ENCODE measurements at places on chromosomes 2 and 18.

DNA sequence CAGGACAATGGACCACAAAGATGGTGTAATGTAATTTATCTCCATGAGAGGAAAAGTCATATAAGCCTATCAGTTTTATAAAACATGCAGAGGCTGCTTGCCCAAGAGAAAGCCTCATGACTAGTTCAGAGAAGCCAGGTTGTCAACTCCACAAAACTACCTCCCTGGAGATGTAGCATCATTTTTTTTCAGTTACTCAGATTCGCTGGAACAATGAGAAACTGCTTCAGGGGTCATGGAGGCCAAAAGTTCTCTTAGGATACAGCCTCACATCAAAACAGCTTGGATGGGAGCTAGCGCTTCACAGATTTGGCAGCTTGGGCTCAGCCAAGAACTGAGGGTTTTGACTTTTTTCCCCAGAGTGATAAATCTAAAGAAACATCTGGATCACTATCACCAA lies 263.5 kb downstream of the INSIG2 start:
- no peak for DNase-seq

DNA sequence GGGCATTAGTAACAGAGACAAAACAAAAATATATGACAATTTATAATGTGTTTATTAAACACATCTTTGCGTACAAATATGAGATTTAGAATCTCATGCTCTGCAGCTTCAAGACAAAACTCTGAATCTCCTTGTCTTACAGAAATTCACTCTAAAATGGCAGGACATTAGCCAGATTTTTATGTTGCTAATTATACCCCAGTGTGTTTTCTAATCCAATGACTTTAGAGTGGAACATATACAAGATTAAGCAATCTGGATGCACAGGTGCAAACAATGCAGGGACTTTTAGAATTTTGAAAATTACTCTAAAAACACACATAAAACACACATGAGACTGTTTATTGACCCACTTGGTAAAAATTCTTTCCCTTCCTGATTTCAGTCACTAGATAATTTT lies 85.9 kb downstream of the CALCRL start:
- DNase-seq = no peak

DNA sequence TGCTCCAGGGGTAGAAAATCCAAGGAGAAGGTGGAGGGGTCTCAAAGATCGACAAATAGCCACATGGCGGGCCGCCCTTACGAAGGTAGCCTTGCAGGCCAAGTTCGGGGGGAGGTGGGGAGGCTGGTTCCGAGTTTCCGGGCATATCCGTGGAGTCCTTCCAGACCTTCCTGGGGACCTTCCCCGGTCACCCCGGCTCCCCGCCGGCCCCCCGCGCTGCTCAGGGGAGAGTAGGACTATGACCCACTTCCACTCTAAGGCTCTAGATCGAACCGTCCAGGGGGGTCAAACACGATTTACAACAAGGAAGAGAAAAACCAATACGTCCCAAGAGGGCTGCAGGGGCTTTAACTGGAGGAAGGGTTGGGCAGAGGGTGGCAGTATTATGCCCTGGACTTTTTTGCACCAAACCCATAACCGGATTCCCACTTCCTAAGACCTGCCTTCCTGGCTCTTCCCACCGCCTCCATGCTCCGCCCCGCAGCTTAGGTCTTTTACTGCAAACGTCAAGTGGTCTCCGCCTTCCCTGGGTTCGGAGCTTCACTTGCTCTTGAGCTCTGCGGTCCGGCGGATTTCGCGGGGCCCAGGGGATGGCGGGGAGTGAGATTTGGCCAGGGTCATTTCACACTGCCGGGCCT lies 779 bp upstream of the LYPD6 start:
- DNase-seq = peak; percentile 13

GRCh38 chr2:236171181-236171679 lies 3.0 kb upstream of the GBX2 start:
- no peak for DNase-seq

DNA sequence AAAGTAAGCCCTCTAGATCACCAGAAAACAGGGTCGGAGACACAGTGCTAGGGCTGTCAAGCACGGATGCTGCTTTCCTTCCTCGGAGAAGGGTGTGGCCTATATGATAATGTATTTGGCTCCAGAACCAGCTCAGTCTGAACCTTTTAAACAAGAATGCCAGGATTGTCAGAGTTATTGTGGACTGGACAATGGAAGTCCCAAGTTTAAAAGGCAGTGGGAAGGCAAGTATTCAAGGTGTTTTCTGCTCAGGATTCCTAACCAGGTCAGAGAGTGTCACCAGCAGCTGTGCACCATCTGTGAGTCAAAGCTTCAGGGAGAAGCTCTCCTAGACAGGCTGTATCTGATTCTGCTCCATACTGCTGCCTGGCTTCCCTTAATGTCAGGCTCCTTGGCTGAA lies 94.8 kb downstream of the SPOPL start:
- no peak for DNase-seq

DNA sequence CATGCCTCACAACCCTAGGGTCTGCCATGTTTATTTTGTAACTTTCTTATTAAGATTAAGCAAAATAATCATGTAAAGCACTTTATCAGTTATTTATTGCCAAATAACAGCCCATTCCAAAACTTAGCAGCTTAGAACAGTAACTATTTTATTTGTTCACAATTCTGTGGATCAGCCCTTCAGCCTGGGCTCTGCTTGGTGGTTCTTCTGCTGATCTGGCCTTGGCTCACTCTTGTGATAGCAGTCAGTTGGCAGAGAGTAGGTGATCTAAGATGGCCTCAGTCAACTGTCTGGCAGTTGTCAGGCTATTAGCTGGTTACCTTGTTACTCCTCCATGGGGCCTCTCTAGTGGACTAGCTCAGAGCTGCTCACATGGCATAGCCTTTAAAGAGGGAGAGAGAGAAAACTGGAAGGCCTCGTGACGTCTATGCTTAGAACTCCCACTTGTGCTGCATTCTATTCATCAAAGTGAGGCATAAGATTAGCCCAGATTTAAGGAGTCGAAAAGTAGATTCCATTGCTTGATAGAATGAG lies 54.3 kb downstream of the PLCL1 start:
- no peak for DNase-seq

GRCh38 chr2:148209603-148210002 lies 188.7 kb downstream of the MBD5 start:
- DNase-seq = no peak

GRCh38 chr18:29892960-29893558 lies 1149.5 kb downstream of the DSC3 start:
- no peak for DNase-seq

GRCh38 chr2:168346725-168347477 lies 99.5 kb upstream of the STK39 start:
- DNase-seq = peak; percentile 59

DNA sequence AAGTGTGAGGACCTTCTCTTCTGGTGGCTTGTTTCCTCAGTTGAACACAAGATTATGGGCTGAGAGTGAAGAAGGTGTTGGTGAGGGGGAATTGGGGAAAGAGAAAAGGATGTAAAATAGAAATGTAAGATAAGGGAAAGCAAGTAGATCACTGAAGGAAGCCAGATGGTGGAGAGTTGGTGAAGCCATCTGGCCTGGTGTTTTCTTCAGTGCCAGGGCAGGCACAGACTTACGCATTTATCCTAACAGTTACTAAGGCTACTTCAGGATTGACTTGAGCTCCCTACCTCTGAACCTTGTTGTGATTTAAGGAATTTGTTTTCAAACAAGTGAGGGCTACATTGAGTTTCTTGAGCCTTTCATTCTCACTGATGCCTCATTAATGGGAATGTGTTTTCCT lies 113.8 kb downstream of the GALNT1 start:
- DNase-seq = no peak

- DNase-seq = no peak
Observed at GRCh38 chr2:150274108-150274507, 213.4 kb downstream of the RND3 start.

DNA sequence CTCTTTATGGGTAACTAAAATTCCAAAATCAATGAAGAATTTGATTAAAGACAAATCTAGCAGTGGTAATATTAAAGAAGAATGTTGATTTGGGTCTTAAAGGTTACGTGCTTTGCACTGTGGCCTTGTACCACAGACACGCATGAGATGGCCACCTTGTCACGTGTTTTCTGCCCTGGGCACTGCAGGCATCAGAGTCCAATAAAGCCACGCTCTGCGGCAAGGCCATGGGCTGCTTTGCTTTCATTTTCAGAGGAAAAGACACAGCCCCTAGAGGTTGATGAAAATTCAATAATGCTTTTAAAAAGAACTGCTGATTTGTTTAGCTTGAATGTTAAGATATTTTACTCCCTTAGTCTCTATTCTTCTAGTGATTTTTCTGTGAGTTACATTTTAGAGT lies 30.4 kb downstream of the AOX1 start:
- no peak for DNase-seq

DNA sequence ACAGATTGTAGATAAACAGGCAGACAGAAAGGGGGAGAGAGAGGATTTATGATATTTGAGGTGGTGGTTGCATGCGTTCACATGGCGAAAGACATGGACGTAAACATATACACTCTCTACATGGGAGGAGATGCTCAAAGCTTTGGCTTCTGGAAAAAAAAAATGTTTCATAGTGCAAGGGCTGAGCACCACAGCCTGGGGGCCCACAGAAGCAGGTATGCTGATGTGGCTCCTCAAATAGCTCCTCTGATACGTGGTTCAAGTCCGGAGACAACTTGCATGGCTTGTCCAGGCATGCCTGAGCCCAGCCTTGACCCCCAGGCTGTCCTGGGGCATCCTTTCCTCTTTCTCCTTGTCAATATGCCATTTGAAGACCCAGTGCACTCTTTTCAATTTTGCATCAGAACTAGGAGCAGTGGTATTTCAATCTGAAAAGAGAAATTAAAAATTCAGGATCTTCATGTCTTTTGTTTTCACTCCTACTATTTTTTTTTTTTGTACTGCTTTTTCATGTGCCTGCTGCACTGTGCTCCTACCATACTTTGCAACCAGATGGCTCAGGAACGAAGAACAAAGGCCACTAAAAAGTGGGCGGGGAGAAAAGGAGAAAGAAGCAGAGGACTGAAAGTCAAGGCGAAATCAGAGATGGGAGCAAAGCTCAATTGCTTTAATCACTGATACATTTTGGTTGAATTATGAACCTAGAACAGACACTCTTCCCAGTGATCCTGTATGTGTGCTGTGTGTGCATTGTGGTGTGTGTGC lies 495.7 kb upstream of the TCF4 start:
- DNase-seq = no peak

GRCh38 chr2:212995920-212996319 lies 155.5 kb downstream of the IKZF2 start:
- peak; percentile 17 for DNase-seq

DNA sequence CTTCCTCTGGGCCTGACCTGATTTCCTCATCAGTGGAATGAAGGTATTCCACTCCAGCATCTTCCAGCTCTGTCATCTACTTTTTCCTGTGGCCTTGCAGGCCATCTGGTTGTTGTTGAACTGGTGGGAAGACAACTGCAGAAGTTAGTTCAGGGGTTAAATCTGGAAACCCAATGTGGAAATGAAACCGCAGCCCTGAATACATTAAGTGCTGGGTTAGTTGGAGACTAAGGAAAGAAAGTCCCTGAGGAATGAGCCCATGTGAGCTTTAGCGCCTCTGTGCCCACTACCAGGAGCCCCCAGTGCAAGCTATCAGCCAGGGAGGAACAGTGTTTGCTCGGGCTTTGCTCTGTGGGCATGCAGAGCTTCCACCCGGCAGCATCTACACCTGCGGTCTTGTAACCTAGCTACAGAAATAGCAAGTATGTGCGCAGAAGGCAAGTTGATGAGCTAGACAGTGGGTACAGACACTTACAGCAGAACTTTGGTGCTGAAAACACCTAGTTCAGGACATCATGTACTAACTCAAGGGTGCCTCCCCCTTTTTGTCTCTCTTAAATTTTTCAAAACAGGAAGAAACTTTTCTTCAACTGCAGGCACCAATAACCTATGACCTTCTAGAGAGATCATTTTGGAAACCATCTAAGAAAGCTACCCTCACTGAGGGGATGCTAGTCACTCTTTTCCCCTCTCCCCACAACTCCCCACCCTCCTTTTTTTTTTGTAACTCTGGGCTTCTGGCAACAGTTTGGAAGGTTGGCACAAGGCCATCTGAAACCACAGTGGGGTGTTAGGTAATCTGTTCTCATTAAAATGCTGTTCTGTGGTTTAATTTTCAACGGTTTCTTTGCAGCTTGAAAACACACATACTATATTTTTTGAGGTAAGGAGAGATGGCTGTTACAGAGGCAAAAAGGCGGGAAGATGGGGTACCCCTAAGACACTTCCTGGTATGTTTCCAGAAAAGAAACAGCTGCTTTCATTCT lies 18.3 kb upstream of the CXCR4 start:
- no peak for DNase-seq

GRCh38 chr2:176280867-176281658 lies 11.8 kb downstream of the MTX2 start:
- DNase-seq = no peak

GRCh38 chr2:106296182-106296815 lies 102.2 kb upstream of the UXS1 start:
- DNase-seq = no peak

DNA sequence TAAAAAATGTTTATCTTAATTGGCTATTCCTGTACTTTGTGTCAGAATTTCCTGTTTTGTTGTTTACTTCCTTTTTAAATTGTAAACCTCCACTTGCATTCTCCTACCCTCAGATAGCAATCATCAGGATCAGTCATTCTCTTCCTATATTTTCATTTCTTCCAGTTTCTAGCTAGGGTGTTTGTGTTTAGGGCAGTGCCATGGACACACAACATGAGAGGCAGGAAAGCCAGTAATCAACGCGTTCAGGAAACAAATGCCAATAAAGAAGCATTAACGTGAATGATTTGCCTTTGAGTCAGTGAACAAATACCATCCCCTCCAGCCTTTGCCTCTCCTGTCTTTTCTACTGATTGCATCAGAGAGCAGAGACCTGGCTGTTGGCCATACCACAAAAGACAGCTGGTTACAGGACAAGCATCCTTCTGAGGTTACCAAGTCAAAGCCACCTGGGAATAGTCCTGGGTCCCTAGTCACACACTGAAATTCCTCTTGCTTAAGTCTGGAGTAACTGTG lies 56.7 kb upstream of the FHL2 start:
- DNase-seq = peak; percentile 56

GRCh38 chr2:206418968-206419367 lies 24.4 kb upstream of the ADAM23 start:
- no peak for DNase-seq

DNA sequence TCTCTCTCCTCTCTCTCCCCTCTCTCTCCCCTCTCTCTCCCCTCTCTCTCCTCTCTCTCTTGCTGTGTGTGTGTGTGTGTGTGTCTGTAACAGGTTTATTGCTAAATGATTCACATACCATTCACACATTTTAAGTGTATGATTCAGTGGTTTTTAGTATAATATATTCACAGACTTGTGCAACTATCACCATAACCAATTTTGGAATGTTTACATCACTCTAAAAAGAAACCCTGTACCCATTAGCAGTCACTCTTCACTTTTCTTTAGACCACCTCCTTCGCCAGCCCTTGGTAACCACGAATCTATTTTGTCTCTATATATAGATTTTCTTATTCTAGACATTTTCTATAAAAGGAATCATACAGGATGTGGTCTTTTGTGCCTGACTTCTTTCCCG lies 11.4 kb downstream of the THNSL2 start:
- DNase-seq = no peak

Data from amniotic stem cell (primary cell).